ENCODE measurements at places on chromosomes 13 and 19.
A peak's percentile ranks its signal among the peaks of the same experiment; 100 is the strongest.

DNA sequence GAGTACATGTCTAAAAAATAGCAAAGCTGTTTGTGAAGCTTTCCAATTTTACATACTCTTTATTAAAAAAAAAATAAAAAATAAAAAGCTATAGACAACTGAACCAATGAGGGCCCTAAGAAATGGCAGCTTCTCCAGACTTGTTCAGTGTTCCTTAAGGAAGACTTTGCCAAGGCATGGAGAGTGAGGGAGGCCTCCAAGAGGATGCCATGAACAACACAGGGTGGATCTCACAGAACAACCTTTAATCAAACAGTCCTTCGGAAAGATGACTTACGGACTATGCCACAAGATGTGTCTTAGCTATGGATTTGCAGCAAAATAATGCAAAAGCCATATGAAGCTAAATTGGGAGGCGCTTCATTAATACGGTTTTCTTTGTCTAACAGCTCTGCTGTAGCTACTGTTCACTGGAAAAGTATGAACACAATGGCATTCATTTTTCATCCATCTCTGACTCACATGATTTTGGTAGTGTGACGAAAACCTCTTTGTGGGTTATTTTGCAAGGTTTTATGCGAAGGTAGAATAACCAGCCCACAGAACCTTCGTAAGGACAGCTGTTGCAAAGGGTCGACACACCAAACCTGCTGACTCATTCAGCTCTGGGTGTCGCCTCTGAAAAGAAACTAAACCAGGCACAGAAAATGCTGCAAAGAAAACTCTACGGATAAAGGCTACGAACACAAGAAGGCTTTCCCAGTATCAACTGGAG is 27.7 kb downstream of the EFNB2 start:
- DNase-seq: no peak

- no peak for DNase-seq
These were observed 15.1 kb downstream of the KCNRG start for GRCh38 chr13:50030315-50030714.

- DNase-seq: no peak
These were observed 6.3 kb upstream of the F10 start for GRCh38 chr13:113116206-113116800.

GRCh38 chr13:52738719-52739467 is 727 bp downstream of the CNMD start:
- DNase-seq: no peak

DNA sequence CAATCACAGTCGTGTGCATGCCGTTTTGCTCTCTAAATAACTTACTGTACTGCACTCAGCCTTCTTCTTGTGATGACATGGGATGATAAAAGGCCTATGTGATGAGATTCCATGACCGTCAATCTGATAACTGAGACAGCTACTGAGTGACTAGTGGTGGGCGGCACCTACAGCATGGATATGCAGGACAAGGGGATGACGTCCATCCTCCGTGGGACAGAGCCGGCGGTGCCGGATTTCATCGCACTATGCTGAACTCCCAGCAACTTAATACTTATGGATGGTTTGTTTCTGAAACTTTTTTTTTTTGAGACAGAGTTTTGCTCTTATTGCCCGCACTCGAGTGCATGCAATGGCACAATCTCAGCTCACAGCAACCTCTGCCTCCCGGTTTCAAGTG is 146.8 kb upstream of the TSHZ3 start:
- DNase-seq: no peak

- DNase-seq: no peak
These were observed 47.9 kb upstream of the CEACAM21 start for GRCh38 chr19:41528106-41528505.

DNA sequence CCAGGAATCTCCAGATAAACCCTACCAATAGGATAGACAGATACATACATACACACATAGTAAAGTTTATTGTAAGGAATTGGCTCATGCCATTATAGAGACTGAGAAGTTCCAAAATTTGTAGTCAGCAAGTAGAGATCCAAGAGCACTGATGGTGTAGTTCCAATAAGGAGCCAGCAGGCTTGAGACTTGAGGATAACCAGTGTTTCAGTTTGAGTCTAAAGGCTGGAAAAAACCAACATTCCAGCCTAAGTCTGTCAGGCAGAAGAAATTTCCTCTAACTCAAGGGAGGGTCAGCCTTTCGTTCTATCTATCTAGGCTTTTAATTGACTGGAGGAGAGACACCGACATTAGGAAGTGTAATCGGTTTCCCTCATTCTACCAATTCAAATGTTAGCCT is 110.2 kb upstream of the TSHZ3 start:
- no peak for DNase-seq

DNA sequence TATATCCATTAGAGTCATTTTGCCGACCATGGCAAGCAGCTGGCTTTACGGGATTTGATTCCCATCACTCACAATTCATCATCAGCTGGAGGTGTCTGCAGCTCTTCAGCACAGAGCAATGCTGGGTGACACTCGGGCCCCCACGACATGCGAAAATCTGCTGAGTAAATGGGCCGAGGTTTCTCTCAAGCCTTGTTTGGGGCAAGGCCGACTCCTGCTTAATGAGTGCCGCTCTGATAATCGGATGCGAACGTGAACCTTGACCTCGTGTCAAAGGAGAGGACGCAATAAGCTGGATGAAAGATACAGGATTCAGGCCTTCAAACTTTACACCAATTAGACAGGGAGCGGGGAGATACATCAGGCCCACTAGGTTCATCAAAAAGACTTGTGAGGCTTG is 65.2 kb downstream of the GGACT start:
- DNase-seq: no peak

GRCh38 chr19:32688311-32688710 is 3.3 kb upstream of the NUDT19 start:
- no peak for DNase-seq

DNA sequence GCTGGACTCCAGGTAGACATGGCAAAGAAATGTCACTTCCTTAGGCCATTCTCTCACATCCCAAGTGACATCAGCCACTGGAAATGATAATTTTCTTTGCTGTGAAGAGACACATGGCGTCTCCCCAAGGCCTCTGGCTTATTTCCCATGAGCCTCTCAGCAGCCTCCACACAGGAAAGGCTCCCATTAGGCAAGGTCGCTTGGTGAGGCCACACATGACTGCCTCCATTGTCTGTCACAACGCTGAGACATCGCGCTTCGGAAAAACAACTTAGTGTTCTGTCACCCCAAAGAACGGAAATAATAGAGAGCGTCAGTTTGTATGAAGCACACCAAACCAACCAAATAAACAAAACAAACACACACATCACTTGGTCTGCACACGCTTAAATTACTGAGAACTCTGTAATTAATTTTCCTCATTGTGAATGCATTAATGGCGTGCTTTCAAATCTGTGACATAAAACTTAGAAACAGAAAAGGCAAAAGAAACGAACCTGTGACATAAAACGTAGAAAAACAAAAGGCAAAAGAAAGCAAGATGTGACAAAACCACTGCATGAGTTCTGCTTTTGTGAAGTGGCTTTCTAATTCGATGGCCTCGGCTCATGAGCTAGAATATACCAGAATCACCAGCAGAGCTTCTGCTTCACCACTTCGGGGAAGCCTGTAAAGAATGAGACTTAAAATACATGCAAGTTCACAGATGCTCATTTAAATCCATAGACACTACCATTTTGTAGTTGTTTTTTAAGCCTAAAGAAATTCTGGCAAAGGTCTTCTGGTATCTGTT is 404.2 kb upstream of the SGCG start:
- no peak for DNase-seq

GRCh38 chr19:36331353-36332228 is 47.4 kb downstream of the ZFP14 start:
- peak; percentile 44 for DNase-seq

- DNase-seq: no peak
These were observed 55.4 kb upstream of the UBL3 start for GRCh38 chr13:29905845-29906244.

GRCh38 chr13:66704110-66704509 is 526.0 kb downstream of the PCDH9 start:
- DNase-seq: no peak

GRCh38 chr19:3407556-3408516 is 41.5 kb downstream of the NFIC start:
- DNase-seq: no peak

- DNase-seq: no peak
These were observed at the start of gene PDE4A for GRCh38 chr19:10420444-10421239. TSS of gene PDE4A (plus strand) at chr19:10420538. CDS start at chr19:10420765, 227 bp downstream.

- no peak for DNase-seq
These were observed 4.9 kb upstream of the RGCC start for GRCh38 chr13:41452462-41452861.

- DNase-seq: no peak
These were observed 2.2 kb upstream of the AMH start for GRCh38 chr19:2246801-2247361.

DNA sequence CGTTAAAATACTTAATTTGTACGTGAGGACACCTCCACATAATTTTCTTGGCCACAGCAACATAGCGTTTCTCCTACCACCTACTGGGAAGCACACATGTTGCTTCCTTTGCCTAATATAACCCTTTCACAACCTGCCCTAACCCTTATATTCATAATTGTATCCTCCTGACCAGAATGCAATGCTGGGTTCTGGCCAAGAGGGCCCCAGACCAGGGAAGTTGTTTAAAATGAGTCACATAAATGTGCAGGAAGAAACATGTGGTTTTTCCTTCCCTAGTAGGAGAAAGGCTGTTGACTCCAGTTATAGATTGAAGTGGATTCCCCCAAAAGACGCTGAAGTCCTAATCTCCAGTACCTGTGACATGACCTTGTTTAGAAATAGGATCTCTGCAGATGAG is 187.3 kb downstream of the NUFIP1 start:
- DNase-seq: no peak

DNA sequence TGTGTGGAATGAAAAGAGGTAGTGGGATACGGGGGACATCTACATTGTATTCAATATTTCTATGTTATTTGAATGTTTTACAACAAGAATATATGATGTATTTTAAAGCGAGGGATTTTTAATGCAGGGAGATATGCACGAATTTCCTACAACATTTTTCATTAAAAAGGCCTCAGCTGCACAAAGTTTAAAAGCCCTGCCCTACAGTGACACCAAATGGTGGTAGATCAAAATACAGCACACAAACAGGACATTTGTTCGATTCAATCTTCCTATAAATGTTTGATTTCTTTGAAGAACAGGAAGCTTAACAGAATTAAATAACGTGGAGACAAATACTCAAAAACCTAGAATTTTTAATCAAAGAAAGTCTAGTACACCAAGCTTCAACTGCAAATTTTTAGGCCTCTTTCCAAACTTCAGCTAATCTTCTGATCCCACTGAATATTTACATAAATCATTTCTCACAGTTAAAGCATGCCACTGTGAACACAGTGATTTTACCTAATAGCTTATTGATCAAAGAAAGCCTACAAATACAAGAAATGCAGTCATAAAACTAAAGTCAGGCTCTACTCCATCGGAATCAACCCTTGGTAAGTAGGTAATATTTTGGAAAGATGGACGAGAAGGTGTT is 257.2 kb downstream of the DIAPH3 start:
- DNase-seq: no peak

GRCh38 chr13:99659866-99660554 is 158.7 kb downstream of the TM9SF2 start:
- DNase-seq: no peak

GRCh38 chr13:29909975-29910674 is 59.7 kb upstream of the UBL3 start:
- no peak for DNase-seq

DNA sequence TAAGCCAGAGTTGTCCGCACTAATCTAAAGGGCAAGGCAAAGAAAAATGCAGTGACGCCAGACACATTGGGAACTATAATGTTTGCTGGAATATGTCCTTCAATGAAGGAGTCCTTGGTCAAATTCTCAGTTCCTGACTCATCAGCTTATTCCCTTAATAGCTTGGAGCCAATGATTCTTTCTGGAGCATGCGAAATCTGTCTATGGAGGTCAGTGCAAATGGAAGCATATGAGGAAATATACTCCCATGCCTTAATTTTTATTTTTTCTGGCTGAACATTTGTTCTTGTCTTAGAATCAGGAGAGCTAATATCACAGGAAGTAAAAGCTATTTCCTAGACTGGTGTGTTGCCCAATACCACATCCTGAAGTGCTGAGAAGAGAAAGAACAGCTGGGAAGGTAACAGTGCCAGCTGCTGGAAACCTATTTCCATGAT is 289.8 kb upstream of the SPRY2 start:
- no peak for DNase-seq

- DNase-seq: no peak
These were observed at the start of gene SLITRK1 for GRCh38 chr13:83881917-83882605. TSS of gene SLITRK1 (minus strand) at chr13:83882474. CDS start at chr13:83881507, 967 bp downstream.

GRCh38 chr13:111006506-111007031 is 91.7 kb upstream of the ANKRD10 start:
- DNase-seq: no peak

DNA sequence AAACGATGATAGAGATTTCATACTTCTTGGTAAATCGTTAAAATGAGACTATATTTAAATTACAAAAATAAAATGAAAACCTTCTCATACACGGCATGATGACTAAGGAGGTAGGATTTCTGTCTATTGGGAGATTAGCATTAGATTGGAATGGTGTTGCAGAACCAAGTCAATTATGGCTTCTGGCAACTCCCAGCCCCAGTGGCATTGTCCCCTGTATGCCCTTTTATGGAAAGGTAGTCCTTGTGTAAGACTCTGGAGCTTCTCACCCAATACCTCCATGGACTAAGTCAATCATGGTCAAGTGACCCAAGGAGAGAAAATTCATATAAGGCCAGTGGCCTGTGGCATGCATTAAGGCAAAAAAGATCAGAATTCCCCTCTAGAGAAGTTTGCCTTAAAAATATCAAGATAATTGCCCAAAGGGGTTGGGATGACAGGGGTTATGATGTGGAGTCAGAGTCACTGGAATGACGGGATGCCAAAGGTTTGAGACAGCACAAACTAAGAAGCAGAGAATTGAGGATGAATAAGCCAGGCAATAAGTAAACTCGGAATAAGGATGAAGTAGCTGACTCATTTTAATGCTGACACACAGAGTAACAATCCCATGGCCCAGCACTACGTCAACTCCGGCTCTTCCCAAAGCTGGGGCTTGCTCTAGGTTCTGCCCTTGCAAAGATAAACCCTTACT is 57.8 kb upstream of the POSTN start:
- DNase-seq: no peak

GRCh38 chr13:22700246-22700887 is 480.4 kb upstream of the SGCG start:
- DNase-seq: no peak

DNA sequence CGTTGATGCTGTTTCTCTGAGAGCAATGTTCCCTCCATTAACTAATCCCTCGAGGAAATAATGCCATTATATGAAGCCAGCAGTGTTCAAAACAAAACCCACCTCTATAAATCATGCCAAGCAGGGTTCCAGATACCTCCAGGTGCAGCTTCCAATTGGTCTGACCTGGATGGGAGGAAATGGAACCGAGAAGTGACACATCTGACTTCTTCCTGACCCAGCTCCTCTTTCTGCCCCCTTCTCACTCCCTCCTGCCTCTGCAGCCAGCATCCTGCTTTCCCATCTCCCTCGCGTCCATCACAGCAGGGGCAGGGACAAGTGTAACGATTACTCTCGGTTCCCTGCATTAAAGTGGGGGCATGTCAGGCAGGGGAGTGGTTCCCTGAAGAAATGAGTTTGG is 37.5 kb downstream of the HSPH1 start:
- no peak for DNase-seq

Measured in stimulated activated CD8-positive, alpha-beta memory T cell treated with anti-CD3 and anti-CD28 coated beads, Interleukin-2, amount 100 ng/mL, for 1 hour (primary cell).